ENCODE measurements at places on chromosomes 7 and 10. TPM values are rescaled to one million over a fixed set of nuclear protein-coding genes. Genes with fewer than 3 reads are reported as not detected.

DNA sequence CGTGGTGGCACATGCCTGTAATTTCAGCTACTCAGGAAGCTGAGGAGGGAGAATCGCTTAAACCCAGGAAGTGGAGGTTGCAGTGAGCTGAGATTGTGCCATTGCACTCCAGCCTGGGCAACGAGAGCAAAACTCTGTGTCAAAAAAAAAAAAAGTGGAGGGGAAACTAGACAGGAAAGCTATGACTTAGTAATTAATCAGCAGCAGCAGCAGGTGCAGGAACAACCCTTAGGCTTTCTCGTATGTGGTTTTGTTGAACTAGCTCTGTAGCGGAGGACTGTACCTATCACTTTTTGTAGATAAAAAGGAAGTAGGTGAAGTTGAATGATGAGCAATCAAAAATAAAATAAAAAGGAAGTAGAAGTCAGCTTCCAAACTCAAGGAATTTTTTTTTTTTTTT is 76.9 kb upstream of the KMT2C start:
- no peak for DNase-seq

GRCh38 chr10:29119374-29119773 is 169.5 kb upstream of the LYZL1 start:
- DNase-seq: no peak

DNA sequence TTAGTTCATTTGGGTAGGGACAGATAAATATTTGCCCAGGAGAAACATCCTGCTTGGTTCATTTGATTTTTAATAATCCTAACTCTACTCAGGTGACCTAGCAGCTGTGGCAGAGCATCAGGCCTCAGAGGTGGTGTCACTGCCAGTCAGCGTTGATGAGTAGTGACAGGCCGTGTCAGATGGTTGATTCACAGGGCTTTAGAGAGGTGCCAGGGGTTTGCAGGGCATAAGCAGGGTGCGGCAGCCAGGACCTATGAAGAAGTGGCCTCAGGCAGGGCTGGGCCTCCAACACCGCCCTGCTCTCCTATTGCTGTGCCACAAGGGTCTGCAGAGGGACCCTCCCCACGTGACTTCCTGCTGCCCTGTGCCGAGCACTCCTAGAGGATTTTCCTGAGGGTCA is 128.1 kb downstream of the HECW1 start:
- no peak for DNase-seq

Gene HEPACAM2
- not detected for total RNA-seq

Gene CPXM2
- not detected for total RNA-seq

DNA sequence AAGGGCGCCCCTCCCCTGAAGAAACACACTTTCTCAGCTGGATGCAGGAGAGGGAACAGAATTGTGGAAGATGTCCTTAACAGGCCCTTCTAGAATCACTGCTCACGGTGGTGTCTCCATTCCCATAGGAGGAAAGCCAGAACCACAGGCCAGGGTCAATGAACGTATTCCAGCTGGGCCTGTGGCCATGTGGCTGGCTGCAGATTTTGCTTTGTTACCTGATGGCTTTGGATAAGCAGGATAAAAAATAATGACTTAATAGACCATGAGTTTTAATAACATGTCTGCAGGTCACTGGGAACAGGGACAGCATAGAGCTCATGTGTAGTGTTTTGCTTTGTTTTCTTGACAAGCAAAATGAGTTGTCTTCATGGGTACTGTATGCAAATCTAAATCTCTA is 210.3 kb downstream of the TRIL start:
- no peak for DNase-seq

Gene LYZL2
- total RNA-seq: not detected
